ENCODE measurements at places on chromosomes 13 and 19. TPM values are rescaled to one million over a fixed set of nuclear protein-coding genes. Genes with fewer than 3 reads are reported as not detected.

DNA sequence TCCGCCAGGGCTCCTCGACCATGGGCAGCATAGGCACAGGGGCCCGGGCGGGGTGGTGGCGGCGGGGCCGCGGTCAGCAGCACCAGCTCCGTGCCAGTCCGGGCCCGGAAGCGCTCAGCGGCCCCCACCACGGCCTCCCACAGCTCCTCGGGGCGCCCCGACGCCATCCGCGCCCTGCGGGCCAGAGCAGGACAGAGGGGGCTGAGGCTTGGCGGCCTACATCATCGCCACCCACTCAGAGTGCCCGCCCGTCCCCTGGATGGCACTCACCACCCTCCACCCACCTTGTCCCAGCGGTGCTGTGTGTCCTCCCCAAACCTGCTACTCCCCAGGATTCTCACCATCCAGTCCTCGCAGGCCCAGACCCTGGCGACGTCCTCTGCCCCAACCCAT lies 4.0 kb downstream of the AKT1S1 start:
- DNase-seq, result no peak

DNA sequence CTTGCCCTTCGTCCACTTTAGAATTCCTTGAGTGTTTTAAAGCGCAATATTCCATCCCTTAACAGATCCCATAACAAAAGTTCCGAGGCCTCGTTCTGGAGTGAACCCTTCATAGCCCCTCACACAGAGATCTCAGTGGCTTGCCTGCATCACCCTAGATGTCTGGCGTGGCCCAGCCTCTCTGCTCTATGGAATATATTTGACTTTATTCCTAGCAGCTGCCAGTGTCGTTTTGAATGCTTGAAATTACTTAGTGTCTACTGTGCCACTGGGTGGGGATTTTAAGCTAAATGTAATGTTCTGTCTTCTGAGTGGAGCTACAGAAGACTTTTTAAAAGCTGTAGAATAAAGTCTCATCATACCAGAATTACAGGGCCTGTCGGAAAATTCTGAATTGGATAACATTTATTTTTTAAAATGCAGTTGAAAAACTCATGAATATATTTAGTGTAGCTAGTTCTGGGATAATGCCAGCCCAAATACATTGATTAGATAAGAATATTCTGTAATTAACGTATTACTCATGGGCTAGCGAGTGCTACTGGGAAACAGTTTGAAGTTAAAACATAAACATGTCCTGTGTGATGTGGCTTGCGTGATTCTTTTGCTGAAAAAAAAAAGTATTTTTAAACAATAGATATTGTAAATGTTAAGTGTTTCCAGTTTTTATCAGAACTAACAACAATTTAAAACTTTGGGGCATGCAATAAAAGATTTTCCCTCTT lies 111.8 kb downstream of the ESD start:
- DNase-seq, result no peak

DNA sequence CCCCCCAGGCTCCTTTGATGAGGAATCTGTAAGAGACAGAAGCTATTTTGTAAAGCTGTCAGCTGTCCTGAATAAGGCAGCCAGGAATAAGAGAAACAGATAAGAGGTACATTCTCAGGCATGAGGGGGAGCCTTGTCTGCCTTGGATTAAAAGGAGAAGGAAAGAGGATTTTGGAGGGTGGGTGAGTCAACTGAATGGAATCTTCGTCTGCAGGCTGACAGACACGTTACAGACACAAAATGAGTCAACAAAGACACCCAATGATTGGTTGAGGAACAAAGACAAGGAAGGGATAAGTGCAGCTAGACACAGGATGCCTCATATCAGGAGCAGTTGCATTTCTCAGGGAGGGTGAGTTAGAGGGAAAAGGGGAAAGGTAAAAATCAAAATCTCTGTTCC lies 162.5 kb downstream of the OLFM4 start:
- peak; percentile 81 for DNase-seq

Gene ZNF491
- 0.64 TPM for total RNA-seq

Gene NMRK2
- total RNA-seq, result not detected

Gene LGI4
- total RNA-seq, result not detected

- DNase-seq, result no peak
Observed at GRCh38 chr19:10920781-10921180, 7.7 kb downstream of the YIPF2 start.

Gene MED25
- total RNA-seq, result 10.2 TPM

DNA sequence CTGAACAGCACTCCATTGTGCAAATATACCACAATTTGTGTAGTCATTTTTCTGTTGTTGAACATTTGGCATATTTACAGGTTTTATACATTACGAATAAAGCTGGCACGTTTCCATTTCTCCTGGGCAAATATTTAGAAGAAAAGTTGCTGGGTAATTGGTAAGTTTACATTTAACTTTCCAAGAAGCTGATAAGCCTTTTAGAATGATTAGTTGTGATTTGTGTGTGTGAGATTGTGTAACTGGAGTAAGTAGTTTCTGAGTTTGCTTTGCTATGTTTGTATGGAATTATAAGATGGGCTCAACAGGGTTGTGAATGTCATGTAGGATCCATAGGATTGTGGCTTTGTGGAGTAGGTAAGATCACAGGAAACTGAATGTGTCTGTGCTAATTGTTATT lies 1.6 kb upstream of the ZNF529 start:
- no peak for DNase-seq

- DNase-seq, result no peak
Observed at GRCh38 chr19:16368385-16369305, 44.0 kb downstream of the KLF2 start.

DNA sequence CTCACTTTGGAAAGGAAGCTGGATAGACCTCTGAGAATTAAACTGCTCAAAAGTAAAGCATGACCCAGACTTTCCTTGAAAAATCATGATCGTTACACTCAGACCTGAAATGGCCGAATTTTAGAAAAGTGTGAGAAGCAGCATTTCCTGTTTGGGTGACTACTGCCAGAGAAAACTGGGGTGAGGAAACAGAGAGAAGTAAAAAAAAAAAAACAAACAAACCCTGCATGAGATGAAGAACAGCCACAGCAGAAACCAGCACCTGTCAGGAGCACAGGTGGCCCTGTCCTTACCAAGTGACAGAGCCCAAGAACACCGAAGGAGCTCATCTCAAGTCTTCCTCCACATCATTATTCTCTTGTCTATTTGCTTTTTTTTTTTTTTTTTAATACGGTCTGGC lies 12.0 kb upstream of the ADPRHL1 start:
- DNase-seq, result no peak

Gene F2RL3
- total RNA-seq, result not detected

DNA sequence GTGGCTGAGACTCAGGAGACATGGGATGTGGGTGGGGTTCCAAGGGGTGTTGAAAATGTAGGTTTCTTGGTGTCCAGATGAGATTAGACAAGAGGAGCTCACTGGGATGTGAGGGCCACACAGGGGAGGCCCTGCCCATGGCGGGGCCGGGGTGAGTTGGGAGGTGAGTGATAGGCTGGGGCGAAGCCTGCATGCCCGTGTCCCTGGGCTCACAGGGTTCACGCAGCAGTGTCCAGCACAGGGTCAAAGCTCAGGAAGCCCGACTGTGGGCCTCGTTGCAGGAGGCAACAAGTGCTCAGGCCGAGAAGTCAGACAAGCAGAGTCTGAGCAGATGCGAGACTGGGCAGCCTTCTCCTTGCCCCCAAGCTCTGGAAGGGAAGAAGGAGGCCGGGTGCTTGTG lies 27.2 kb downstream of the CCDC8 start:
- no peak for DNase-seq

DNA sequence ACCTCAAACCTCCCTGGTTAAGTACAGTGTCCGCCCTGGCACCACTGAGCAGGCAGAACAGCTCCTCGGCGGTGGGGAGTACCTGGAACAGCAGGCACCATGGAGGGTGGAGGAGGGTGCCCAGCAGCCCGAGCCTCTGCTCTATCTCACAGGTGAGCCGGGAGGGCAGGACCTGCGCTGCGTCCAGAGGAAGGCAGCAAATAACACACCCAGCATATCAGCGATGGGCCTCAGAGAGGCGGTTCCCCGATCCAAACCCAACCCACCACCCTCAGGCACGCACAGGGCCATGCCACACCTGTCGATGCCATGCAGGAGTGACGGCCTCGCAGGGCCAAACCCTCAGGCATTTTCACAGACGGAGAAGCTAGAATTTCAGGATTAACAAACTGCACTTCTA lies 11.8 kb downstream of the PEPD start:
- DNase-seq, result no peak

Gene COL5A3
- 0.51 TPM for total RNA-seq

DNA sequence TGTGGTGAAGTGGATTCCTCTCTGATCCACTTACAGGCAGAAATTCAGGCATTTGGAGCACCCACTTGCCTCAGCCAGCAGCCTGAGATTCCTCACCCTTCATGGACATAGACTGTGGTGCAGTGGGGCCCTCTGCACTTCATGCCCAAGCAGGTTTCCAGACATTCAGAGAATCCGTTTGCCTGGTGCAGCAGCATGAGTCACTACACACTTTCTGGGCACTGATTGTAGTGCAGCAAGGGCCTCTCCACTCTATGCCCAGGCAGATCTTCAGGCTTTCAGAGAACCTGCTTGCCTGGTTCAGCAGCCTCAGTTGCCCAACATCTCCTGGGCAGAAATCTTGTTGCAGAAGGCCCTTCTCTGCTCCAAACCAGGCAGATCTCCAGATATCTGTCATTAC lies 920.9 kb downstream of the SLITRK5 start:
- DNase-seq, result peak; percentile 81

GRCh38 chr19:34145741-34146202 lies 26.5 kb upstream of the LSM14A start:
- peak; percentile 43 for DNase-seq

GRCh38 chr19:11848594-11849469 lies at the start of gene ZNF439:
TSS of gene ZNF439 (plus strand) at chr19:11848726. CDS start at chr19:11848868, 142 bp downstream.
- DNase-seq, result peak; percentile 41

GRCh38 chr13:89812856-89813255 lies 1534.6 kb upstream of the MIR17HG start:
- no peak for DNase-seq

- no peak for DNase-seq
Observed at GRCh38 chr13:67227131-67227983, 2.8 kb downstream of the PCDH9 start.

Gene PRR19
- total RNA-seq, result not detected

Measured in bronchial epithelial cell (primary cell).